IPS-NIHi11 (cell line): ENCODE measurements at places on chromosomes 7 and 10.

- no peak for DNase-seq
Observed at GRCh38 chr7:39510864-39511354, 55.3 kb upstream of the YAE1 start.

DNA sequence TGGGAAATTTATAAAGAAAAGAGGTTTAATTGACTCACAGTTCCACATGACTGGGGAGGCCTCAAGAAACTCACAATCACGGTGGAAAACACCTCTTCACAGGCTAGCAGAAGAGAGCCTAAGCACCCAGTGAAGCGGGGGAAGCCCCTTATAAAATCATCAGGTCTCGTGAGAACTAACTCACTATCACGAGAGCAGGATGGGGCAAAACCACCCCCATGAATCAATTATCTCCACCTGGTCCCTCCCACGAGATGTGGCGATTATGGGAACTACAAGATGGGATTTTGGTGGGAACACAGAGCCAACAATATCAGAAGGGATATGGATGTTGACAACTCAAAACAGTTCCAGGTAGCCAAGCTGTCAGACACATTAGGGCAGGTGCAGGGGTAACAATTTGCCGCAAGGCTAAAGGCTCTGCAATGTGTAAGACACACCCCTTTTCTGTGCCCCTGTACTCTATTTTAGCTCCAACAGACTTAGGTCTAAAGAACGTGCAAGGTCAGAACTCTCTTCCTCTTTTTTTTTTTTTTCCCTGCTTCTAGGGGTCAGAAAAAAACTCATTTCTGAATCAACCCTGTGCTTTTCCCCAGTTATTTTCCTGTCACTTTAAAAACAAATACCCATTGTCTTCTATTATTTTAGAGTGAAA, 30.7 kb upstream of the RBM20 start:
- DNase-seq = no peak

- no peak for DNase-seq
Observed at GRCh38 chr10:2893158-2893845, 174.0 kb upstream of the PFKP start.

DNA sequence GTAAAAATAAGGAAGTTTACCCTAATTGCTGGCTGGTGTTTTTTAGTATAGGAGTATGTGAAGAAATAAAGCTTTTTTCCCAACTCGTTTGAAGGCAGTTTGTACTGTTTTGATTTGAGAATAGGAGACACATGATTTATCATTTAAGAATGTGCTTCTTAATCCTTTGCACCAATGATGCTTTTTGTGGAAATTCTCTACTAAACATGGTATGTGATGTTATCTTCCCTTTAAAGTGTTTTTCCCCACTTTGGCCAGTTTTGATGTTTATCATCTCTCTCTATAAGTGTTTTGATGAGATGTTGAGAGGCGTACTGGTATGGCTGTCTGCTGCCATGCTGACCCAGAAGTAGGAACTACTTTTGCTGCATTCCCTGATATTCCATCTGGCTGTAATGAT, 85.1 kb downstream of the SUGCT start:
- no peak for DNase-seq

- DNase-seq = no peak
Observed at GRCh38 chr7:103564416-103564815, 118.4 kb upstream of the SLC26A5 start.

DNA sequence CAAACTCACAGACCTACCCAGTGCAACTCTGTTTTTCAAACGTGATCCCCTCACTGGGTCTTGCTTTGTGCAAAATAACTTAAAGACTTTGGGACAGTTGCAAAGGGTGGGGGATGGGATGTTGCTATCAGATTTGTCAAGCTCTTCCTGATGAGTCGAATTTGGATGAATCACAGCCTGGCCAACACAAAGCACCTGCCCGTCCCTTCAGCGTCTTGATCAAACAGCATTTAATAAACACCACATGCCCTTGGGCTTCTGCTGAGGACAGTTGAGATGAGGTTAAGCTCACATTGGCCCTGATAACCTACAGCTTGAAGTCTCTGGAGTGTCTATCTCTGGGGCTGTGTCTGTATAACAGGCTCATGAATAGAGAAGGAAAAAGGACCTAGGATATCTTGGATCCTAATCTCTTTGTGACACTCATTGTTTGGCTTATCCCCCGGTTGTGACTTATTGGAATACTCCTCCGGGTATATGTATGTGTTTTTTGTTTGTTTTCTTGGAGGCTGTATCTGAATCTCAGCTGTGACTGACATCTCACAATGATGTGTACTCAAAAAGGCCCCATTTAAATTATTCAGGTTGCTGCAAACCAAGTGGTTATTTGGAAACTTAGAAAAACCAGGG, 132.6 kb upstream of the NAMPT start:
- DNase-seq = no peak

- no peak for DNase-seq
Observed at GRCh38 chr10:7243873-7244272, 167.0 kb downstream of the SFMBT2 start.

- no peak for DNase-seq
Observed at GRCh38 chr7:34365611-34366010, 292.4 kb upstream of the NPSR1 start.

DNA sequence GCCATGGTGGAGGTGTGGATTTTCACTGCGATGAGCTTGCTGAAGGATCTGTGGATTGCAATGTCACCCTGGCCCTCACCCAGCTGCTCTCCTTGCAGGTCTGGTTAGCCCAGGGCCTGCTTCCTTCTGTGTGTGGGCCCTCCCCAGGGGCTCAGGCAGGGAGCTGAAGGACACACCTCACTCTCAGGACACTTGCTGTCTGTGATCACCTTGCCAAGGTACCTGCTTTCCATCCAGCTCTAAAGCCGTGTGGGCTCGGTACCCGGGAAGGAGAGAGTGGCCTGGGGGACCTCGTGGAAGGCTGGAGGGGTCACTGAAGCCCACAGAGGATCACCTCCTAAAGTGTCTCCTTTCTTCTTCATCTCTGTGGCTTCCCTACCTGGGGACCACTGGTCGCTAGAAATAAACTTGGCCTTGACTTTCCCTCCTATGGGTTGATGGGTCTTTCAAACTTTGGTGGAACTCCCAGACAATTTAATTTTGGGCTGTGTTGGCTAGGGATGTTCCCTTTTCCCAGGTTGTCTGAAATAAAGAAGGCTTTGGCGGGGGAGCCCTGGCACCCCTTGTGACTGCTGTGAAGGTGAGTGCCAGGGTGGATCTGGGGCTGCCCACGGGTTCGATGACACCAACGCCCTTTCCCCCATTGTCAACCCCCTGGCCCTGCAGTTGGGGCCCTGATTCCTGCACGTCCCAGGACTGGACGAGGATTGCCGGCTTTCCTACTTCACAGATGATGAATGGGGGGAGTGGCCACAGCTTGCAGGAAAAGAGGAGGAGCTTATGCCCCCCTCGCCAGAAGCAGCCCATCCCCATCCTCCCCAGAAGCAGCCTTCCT, 331.0 kb downstream of the ADARB2 start:
- DNase-seq = no peak

DNA sequence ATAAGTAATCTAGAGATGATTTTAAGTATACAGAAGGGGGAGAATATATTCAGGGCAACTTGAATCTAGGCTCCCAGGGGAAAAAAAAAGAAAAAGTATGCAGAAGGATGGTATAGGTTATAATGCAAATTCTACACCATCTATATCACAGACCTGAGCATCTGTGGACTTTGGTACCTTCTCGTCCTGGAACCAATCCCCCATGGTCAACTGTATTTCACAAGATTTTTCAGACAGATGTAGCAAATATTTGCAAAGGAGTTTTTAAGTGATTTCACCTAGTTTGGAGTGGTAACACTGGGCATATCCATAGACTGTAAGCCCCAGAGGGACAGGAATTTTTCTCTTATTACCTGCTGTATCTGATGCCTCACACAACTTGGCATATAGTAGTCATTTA, 58.8 kb downstream of the NOC3L start:
- no peak for DNase-seq

- no peak for DNase-seq
Observed at GRCh38 chr7:17054206-17054605, 172.4 kb upstream of the AGR3 start.

DNA sequence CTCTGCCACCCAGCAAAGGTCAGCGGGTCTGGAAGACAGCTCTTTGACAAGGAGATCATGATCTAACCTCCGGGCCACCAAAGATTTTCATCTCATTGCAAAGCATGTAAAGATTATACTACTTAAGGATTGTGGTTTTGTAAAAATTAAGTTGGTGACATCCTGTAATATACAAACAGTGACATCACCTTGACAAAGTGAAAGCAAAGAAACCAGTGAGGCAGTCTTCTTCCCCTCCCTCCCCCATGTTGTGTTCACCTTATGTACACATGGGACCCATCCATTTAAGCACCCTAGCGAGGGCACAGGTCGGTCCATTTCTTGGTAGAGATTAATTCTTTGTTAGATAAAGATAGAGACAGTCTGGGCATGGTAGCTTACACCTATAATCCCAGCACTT, 3.9 kb downstream of the MDH2 start:
- no peak for DNase-seq

GRCh38 chr7:12746211-12746610, 58.8 kb downstream of the ARL4A start:
- no peak for DNase-seq

- peak; percentile 38 for DNase-seq
Observed at GRCh38 chr7:73482746-73483145, 39.3 kb downstream of the BAZ1B start.

DNA sequence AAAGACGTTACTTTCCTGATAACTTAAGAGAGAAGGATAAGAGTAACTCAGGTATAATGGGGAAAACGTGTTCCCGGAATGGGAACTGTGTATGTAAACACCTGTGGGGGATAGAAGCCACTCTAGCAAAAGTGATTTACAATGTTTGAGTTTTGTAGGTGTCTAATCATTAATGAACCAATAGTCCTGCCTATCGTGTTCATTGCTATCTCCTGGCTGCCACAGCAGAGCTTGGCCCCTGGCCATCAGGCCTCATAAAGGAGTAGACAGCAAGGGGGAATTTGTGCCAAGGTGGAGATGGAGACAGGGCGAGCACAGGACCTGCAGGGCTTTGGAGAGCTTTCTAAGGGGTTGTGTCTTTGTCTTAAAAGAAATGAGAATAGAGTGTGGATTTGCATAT, 102.1 kb downstream of the GAD2 start:
- DNase-seq = no peak

GRCh38 chr7:65981965-65982792, at the start of gene GUSB:
Gene GUSB, minus strand, starts transcription at chr7:65982213. Its CDS starts 30 bp downstream, at chr7:65982183.
- DNase-seq = peak; percentile 99

- no peak for DNase-seq
Observed at GRCh38 chr7:7183838-7184463, 1.6 kb downstream of the C1GALT1 start.

- no peak for DNase-seq
Observed at GRCh38 chr10:86310702-86311101, 55.9 kb downstream of the GRID1 start.

DNA sequence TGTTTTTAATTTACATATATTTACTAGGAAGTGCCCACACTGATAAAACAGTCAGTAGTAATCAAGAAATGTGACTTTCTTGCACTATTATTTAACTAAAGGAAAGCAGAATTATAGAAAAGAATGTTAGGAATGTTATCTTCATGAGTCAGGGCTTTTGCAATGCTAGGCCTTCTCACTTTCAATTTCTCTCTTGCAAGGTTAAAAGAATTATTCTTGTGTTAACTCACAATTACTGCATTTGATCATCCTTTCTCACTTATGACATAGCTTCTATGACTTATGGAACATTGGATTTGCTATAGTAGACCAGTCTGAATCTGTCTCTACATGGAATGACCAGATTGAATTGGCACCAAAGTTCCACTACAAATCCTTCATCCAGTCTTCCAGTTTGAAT, 192.4 kb downstream of the SDK1 start:
- DNase-seq = no peak

- DNase-seq = no peak
Observed at GRCh38 chr10:36182179-36182566, 540.1 kb upstream of the FZD8 start.

DNA sequence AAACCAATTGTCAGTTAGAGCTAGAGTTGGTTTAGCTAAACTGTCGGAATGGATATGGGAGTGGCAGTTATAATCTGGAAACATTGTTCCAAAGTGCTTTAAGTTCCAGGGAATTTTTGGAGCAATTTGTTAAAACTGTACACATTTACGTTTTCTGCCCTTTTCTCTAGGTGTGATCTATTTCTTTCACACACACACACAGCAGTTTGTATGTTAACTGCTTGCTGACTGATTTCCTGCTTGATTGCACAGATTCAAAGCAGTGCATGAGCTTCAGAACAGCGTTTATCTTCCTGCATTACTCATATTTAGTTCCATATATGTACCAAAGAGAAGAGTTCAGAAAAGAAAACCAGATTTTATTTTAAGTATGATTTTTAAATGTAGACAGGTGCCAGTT, 57.9 kb downstream of the MGMT start:
- DNase-seq = no peak

DNA sequence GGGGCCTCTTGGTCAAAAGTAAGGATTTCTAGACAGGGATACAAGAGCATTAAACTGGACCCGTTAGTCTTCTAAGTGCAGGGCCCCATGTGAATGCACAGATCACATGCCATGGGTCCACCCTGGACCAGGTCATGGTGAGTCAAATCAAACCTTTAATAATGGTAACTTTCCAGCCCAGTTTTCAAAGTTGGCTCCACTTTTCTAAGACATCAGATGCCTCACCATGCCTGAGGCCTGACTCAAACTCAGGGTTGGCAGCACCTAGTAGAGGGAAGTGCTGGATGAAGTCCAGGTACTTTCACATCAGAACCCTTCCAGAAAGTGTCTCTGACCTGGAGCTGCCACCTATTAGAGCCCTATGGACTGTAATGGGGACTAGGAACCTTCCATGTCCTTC, 9.7 kb upstream of the SMIM30 start:
- no peak for DNase-seq

- DNase-seq = peak; percentile 53
Observed at GRCh38 chr10:127524229-127524628, 24.9 kb upstream of the NPS start.

DNA sequence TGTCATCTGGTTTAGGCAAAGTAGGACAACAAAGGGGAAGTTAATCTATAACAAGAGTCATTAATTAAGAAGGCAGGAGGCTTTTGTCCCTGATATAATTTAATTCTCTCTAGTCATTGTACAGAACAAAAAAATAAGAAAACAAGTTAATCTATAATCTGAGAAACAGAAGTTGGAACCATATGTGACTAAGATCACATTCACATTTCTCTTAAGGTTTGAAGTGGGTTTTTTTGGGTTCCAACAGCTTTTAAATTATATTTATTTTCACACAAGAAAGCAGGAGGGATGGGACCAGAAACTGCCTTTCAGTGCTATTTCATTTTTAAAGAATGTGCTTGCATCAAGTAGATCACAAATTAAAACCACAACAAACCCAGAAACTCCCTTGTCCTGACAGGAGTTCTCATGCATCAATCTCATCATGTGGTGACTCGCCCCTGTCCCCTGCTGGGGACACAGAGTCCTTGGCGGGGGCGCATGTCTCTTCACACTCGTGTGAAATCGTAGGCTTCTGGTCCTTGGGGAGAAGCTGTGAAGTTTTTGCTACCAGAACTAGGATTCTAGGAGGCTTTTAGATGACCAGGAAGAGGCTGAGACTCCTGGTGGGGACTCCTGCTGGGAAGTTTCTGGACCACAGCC, 10.1 kb upstream of the OPN4 start:
- DNase-seq = no peak

GRCh38 chr10:73798927-73799560, 12.4 kb downstream of the NDST2 start:
- DNase-seq = no peak

- DNase-seq = no peak
Observed at GRCh38 chr10:86846088-86846487, 89.7 kb downstream of the BMPR1A start.
